Inflammatory macrophage treated with lipopolysaccharide for 4 hours (primary cell): ENCODE measurements at places on chromosomes 16 and 17.

- DNase-seq, result no peak
Measured at GRCh38 chr17:79914813-79915740, 75.8 kb upstream of the CBX4 start.

DNA sequence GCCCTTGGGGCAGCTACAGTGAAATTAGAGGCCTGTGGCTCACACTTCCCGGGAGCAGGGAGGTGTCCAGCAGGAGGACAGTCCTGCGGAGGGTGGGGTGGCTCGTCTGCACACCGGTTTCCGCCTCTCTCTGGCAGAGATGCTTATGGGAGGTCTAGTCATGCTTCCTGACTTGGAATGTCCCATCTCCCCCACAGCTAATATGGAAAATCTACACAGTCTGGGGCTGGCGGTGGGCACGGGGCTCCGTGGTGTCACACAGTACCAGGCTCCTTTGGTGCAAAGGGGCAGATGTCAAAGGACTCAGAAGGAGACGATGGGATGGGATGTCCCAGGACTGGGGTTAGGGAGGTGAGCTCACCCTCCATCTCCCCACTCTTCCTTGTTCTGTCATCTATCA, 44.1 kb upstream of the DOC2B start:
- no peak for DNase-seq

DNA sequence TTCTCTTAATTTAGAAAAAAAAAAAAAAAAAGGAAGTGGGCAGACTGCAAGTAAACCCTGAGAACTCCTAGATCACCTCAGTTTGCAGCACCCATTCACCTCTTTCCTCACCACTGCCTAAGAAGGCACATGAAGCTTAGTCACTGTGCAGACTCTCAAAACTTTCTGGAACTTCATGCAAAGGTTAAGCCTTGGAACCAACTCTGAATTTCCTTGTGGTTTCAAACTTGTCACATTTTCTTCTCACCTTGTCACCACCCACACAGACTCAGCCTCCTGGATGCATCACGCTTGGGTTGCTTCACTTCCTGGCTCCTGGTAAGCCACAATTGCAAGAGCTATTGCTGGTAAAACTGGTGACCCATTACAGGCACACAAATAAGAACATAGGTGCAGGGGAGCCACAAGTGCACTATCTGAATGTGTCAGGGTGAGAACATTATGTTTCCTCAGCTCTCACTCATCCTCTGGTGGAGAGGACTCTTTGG, 15.0 kb upstream of the CPD start:
- peak; percentile 64 for DNase-seq

GRCh38 chr17:82678265-82678891, 20.1 kb downstream of the RAB40B start:
- DNase-seq, result no peak

GRCh38 chr17:73184136-73184993, 8.5 kb upstream of the COG1 start:
- peak; percentile 30 for DNase-seq

- DNase-seq, result no peak
Measured at GRCh38 chr16:84833542-84834402, 14.0 kb downstream of the CRISPLD2 start.

DNA sequence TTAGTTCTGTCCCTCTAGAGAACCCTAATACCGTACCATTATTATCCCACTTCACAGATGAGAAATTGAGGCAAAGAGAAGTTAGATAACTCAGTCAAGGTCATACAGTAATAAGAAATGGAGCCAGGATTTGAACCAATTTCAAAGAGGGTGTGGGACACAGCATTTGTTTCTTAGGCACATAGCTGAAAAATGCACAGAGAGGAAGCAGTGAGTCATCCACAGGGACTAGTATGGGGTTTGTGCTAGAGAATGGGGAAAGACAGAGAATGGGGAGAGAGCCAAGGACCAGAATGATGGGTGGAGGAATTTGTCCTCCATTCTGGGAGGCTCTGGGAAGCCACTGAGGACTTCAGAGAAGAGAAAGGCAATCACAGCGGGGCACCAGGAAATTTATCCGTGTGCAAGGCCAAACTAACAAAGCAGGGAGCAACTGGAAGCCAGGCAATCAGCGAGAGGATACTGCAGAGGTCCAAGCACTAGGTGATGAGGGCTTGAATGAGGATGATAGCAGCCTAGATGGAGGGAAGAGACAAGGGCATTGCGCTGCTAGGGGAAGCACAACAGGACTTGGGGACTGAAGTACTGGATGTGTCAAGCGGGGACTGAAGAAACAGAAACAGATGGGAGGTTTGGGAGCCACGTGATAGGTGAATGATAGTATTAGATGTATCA, 78.1 kb upstream of the ZFHX3 start:
- DNase-seq, result peak; percentile 76
